ENCODE measurements at places on chromosomes 2 and 18. TPM values are rescaled to one million over a fixed set of nuclear protein-coding genes. Genes with fewer than 3 reads are reported as not detected.

SLC4A5 gene
- 3.8 TPM for total RNA-seq

DNA sequence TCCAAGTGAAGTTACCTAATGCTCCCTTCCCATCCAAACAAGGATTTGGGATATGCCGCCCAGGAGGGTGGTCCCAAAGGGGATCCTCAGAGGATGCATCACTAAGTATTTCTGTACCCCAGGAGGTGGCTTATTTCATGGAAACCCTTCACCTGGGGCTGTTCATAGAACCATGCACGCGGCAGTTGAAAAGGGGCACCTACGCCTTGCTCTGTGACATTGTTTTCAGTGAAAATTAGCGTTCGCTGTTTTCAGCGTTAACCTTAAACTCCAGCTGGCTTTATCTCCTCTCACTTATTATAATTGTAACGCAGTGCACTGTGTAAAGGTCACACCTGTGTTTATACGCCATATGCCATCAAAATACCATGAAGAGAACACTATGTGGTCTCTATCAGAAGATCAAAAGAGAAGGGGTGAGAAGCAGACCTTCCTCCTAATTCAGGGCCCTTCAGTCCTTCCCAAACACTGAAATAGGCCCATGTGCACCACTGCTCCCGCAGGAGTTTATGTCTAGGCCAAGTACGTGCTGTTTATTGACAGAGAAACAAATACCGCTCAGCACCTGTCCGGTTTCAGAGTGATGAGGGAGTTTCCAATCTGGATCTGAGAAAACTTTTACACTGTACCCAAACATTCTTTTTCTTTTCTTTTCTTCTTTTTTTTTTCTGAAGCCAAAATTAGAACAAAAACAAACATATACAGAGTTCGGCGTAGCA is 162.1 kb downstream of the BCL2 start:
- no peak for DNase-seq

GRCh38 chr2:42256505-42256904 is 87.4 kb downstream of the EML4 start:
- DNase-seq = no peak

DNA sequence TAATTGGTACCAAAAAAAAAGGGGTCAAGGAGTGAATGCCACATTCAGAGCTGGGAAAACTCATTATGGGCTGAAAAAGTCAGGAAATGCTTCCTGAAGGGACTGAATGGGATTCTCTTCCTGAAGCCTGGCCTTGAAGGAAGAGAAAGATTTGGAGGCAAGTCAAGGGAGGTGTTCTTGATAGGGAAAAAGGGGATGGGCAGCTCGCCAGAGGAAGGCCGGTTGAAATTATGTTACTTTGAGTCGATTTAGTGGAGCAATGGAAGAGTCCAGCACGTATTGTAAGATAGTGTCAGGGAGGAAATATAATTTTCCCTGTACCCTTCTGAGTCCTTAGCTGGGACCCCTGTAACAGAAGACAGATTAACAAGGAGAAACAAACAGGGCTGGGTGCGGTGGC is 115.3 kb upstream of the STPG4 start:
- DNase-seq = no peak

- DNase-seq = no peak
These were observed 29.8 kb downstream of the COL6A3 start for GRCh38 chr2:237383991-237384671.

DNA sequence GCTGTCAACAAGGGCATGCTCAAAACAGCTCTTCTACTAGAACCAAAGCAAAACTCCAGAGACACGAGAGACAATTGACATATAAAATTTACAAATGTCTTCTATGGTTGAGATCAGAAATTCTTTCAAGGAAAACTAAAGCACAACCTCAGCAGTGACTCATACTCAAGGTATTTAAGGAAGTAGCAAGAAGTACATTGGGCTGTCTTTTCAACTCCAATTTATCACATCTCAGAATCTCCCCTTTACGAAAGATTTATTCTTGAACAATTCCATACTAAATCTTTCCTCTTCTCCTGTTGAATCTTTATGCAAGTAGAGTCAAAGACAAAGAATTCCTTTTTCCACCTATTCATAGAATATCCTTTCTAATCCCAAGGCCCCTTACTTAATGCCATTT is 324.0 kb downstream of the IRS1 start:
- no peak for DNase-seq

- no peak for DNase-seq
These were observed 216.6 kb downstream of the SH3BP4 start for GRCh38 chr2:235168174-235168979.

- no peak for DNase-seq
These were observed 1.5 kb downstream of the ACTR3 start for GRCh38 chr2:113891265-113891959.

DNA sequence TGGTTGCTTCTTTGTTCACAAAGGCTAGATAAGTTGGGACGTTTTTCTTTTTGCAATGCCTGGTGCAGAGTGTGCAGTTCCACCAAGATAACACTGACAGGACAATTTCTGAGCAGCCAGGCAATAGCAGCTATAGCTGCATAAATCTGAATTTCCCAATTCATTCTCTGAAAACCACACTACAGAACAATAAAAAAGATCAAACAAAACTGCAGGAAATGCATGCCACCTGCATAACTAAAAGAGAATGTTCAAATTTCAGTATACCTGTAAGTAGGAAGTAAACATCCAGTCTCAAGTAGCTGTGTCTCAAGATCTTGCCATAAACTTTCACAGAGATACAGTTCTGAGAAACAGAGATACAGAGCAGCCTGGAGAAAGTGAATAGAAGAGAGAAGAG is 5.3 kb upstream of the KCTD18 start:
- DNase-seq = no peak

GRCh38 chr2:230909841-230910545 is 15.0 kb downstream of the GPR55 start:
- no peak for DNase-seq

DNA sequence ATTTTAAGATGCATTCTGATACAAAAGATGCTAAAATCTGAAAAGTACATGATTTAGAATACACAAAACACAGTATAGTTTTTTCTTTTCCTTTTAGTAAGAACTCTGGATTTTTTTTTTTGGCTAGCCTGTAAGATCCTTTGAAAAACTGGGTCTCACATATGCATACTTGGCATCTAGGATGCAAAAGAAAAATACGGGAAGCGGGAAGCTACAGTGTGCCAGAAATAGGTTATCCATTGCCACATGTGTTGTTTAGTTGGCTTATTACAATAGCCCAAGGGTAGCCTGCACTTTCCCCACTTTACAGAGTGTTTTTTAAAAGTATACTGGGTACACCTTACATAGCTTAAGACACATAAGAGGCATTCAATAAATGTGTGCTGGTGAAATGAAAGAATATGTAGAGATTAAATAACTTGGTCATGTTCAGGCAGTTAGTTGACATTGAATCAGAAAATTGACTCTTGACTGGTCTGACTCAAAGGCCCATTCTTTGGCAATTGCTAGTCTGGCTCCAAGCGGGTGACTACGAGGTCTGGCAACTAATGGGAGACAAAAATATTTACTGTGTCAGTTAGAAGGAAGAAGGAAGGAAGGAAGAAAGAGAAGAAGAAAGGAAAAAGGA is 286.8 kb upstream of the TRIB2 start:
- no peak for DNase-seq

- DNase-seq = no peak
These were observed 9.5 kb downstream of the HS1BP3 start for GRCh38 chr2:20641123-20641985.

DNA sequence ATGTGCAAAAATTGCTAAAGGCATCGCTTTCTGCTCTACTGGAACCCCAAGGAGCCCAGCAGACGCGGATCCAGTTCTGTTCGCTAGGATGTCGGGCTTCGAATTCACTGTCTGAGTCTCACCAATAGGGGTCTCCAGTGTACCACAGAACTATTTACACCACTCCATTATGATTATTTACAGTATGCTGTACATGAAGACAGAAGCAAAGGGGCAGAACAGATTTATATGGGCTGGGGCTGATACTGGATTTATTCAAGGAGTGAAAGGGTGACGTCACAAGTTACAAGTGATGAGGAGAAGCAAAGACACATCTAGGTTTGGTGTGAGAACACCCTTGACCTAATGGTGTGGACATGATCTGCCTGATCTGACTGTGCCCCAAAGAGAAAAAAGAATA is 185.3 kb upstream of the ATP5MC3 start:
- peak; percentile 67 for DNase-seq

Data from urinary bladder (tissue), 4 donors.